ENCODE measurements at places on chromosomes 1 and 21.

- no peak for DNase-seq
Measured at GRCh38 chr1:5810553-5811270, 181.5 kb downstream of the NPHP4 start.

- no peak for DNase-seq
Measured at GRCh38 chr1:118949315-118949714, 38.8 kb downstream of the TBX15 start.

DNA sequence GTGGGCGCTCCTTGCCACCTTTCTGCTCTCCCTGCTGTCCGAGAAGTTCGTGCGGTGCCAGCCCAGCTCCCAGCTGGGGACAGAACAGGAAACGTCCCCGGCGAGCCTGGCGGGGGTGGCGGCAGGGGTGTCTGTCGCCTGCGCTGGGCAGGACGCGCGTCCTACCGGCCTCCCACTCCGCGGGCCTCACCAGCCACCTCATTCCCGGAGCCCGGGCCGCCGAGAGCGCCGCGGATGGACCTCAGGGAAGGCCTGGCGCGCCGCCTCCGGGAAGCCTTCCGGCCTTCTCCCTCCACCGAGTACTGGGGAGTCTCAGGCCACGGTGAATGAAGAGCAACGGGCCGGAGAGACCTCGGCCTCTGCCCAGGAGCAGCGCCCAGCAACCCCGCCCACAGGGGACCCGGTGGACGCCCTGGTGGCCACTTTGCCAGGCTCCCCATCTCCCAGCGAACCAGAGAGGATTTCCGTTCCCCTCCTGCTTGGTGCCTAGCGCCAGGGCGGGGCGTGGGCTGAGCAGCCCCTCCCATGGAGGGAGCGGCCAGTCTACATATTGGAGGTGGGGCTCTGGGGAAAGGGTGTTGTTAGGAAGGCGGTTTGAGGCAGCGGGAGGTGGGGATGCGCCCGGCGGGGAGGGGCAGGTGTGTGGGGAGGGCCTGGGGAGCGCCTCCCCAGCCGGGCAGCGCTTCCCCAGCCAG lies 9.5 kb upstream of the TNFRSF14 start:
- peak; percentile 81 for DNase-seq

DNA sequence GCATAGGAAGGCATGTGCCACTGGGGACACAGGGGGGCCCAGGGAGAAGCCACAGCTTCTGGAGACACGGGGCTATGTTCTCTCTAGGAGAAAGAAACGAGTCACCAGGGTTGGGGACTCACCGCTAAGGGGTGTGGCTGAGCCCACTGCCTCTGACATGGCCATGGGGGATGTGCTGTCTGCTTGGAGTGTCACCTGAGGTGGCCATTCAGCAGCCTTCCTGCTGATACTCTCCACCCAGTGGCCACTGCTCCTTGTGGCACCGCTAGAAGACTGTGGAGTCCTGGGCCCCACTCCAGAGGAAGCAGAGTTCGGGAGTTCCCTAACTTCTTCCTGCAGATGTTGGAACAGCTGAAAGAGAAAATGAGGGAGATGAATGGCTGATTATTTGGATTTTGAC lies 91.2 kb upstream of the SLC45A1 start:
- no peak for DNase-seq

GRCh38 chr1:5526822-5527551 lies 465.2 kb downstream of the NPHP4 start:
- DNase-seq = no peak

GRCh38 chr21:42261829-42262200 lies 42.9 kb downstream of the ABCG1 start:
- no peak for DNase-seq

DNA sequence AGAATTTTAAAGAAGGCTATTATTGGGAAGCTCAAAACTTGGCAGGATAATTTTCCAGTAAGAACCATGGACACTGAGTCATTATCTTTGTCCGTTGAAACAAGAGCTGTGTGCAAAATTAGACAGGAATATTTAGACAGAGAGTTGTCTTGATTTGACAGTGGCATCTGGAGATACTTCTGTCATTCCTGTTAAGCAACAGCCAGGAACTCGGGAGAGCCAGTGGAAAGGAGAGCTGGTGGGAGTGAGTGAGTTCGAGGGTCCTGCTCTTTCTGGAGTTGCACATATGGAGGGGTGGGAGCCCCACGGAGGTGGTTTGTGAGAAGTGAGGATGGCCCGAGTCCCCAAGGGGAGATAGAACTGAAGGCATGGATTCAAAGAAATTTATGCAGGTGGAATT lies 3.1 kb downstream of the COQ8A start:
- no peak for DNase-seq

DNA sequence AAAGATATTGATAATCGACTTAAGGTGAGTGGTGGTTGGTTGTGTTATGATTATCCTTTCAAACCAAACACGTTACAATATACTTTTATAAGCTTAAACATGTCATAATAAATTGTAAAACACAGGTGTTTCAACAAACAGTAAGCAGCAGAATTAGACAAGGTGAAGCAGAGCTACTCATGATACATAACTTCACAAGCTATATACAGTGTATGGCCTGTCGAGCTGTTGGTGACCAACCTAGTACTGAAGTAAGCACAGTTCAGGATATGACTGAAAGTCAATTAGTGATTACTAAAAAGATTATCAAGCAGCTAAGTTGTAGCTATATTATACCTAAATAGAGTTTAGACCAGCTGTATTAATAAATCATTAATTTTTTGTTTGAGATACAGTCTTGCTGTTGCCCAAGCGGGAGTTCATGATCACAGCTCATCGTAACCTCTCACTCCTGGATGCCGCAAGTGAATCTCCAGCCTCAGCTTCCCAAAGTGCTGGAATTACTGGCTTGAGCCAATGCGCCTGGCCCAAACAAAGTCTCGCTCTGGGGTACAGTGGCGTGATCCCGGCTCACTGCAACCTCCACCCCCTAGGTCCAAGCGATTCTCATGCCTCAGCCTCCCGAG lies 148.1 kb downstream of the EIF4G3 start:
- no peak for DNase-seq

- no peak for DNase-seq
Measured at GRCh38 chr1:8047686-8048445, 21.8 kb upstream of the ERRFI1 start.

GRCh38 chr1:154741741-154742495 lies 128.2 kb downstream of the KCNN3 start:
- no peak for DNase-seq

DNA sequence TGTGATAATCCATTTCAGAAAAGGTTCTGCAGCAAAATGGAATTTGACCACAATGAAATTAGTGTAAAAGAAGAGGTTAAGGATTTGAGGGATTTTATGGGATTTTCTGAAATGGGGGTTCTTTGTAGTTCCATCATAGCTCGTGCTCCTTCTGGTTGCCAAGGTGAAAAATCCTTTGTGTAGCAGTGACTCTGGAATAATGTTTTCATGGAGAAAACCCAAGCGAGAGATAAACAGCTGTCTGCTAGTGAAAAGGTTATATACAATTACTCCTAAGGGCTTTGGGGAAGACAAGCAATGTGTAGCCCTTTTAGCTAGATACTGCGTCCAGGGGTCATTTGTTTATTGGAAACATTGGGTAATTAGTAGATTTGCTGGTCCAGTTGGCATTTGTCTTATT lies 453.2 kb upstream of the DEPDC1 start:
- DNase-seq = no peak

GRCh38 chr21:46286648-46287002 lies 483 bp downstream of the YBEY start:
- no peak for DNase-seq

- DNase-seq = no peak
Measured at GRCh38 chr1:60731321-60731720, 351.0 kb upstream of the NFIA start.

GRCh38 chr1:55057956-55058298 lies 18.6 kb downstream of the PCSK9 start:
- DNase-seq = no peak

DNA sequence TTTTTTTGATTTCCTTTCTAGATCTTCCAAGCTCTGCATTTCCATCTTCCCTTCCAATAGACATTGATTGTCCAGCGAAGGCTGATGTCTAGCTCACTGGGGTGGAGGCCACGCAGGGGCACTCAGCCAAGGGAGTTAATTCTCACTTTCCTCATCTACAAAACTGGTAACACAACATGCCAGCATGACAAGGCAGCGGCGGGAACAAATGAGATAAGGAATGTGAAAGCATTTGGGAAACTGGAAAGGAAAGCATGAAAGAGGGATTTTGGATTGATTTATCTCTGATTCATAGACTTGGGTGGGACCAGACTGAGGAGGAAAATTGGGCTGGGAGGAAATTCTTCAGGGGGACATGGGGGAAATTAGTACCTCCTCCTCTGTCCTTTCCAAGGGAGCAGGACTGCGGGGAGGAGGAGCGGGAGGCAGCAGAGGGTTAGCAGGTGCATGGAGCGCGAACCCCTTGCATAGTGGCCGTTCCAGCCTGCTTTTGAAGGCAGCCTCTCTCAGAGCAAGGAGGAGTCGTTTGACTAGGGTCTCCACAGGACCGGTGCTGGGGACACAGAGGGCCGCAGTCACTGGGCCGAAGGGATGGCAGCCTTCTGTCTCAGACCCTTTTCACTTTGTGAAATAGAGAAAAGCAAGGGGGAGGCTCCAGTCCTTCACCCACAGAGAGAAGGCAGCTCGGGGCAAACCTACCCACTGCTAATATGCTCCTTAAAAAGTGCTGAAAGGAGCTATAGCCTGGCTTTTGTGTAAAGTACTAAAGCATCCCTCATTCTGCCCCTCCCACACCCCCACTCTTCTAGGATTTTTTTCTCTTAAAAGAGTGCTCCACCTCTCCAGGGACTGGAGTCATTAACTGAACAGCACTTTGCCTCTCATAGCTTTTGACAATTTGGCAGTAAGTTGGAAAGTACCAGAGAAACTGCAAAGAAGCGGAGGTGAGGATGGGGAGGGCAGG lies 89.2 kb downstream of the PLXNA2 start:
- no peak for DNase-seq

- DNase-seq = no peak
Measured at GRCh38 chr1:178086294-178086693, 7.6 kb upstream of the RASAL2 start.

DNA sequence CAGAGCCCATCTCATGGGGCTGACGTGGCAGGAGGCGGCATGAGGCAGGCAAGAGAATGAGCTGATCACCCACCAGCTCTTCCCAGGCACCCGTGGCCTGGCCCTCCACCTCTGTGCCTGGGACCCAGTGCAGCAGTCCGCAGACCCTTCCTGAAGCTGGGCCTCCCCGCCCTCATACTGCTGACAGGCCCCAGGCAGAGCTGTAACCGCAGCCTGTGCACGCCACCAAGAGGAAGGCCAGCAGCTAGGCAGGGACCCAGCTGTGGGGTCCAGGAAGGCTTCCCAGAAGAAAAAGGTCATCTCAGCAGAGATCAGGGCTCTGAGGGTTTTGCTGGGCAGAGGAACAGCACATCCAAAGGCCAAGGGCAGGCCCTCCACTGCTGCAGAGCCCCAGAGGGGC lies 9.8 kb upstream of the MTFR1L start:
- no peak for DNase-seq

DNA sequence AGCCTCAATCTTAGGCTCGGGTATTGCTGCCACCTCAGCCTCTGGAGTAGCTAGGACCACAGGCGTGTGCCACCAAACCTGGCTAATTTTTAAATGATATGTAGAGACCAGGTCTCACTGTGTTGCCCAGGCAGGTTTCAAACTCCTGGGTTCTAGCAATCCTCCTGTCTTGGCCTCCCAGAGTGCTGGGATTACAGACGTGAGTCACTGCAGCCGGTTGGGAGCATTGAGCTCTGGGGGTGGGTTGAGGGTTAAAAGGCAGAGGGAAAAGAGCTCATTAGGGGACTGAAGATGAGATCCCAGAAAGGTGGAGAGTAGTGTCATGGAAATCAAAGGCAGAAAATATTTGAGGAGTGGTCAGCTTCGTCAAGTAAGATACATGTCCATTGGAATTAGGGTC lies 7.1 kb downstream of the RAD54L start:
- DNase-seq = no peak

- no peak for DNase-seq
Measured at GRCh38 chr1:210233495-210234328, 1.1 kb downstream of the SERTAD4 start.

GRCh38 chr1:12617511-12617900 lies 504 bp downstream of the DHRS3 start:
- DNase-seq = peak; percentile 31

DNA sequence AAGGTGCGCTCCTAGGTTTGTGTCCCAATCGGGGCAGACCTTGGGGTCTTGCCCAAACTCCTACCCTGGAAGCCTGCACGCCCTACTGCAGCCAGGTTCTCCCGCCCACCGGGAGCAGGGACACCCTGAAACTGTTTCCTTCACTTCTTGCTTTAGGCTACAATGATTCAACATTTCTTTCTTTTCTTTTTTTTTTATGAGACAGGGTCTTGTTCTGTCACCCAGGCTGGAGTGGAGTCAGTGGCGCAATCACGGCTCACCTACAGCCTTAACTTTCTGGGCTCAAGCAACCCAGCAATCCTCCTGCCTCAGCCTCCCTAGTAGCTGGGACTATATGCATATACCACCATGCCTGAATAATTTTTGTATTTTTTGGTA lies 75.8 kb downstream of the ITPKB start:
- no peak for DNase-seq

- no peak for DNase-seq
Measured at GRCh38 chr21:45994759-45995685, 13.5 kb downstream of the COL6A1 start.

- DNase-seq = no peak
Measured at GRCh38 chr1:116763116-116763786, 9.0 kb downstream of the CD2 start.

DNA sequence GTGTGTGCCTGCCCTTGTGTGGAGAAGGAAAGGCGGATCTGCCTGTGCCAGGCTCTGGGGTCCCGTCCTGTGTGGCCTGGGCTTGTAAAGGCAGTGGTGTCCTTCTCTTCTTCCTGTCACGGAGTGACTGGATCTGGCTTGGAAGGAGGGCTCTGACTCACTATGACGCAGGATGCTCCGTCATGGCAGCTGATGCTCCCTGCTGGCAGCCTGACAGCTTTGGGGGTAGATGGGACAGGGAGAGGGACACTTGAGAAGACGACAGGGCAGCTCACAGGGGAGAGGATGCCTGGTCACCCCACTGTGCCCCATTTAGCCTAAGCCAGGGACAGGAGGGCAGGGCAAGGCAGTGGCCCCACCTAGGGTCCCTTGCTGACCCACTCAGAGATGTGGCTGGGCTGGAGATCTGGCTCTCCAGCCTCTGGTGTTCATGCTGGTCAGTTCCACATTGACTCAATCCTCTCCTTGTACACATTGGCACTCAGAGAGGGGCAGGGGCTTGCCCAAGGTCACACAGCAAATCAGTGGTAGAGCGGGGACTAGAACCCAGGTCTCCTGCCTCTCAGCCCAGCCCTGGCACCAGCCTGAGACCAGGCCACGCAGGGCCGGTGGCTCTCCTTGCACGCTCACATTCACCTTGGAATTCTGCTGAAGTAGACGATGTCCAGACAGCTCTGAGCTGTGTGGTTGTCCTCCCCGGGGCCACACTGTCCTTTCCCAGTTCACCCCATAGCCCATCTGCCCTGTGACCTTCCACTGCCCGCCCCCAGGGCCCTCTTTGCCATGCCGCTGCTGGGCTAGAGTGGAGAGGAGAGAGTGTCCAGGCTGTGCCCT lies 2.8 kb upstream of the FAM131C start:
- DNase-seq = no peak

Data from T follicular helper cell (primary cell).